ENCODE measurements at places on chromosomes 11 and 22.

DNA sequence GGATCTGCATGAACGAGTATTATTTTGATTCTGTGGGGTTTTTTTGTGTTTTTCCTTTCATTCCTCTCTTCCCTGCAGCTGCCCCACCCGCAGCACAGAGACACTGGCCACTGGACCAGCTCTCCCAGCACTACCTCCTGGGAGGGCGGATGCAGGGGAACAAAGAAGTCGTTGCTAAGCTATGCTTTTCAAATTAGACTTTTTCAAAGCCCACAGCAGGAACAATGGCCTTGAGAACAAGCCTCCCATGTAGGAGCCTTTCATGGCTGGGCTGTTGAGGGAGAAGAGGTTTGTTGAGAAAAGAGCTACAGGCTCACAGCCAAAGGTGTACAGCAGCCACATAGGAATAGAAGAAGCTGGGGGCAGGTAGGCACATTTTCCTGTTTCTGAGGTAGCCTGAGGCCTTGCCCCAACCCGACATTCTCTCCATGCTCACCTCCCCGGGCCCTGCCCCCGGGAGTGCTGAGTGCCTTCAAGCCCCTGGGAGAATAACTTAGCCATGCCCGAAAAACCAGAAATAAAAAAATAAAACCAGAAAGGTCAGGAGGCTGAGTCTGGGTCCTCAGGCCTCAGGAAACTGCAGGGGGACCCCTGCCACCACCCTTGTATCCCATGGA, 20.5 kb upstream of the SYT12 start:
- DNase-seq = no peak

DNA sequence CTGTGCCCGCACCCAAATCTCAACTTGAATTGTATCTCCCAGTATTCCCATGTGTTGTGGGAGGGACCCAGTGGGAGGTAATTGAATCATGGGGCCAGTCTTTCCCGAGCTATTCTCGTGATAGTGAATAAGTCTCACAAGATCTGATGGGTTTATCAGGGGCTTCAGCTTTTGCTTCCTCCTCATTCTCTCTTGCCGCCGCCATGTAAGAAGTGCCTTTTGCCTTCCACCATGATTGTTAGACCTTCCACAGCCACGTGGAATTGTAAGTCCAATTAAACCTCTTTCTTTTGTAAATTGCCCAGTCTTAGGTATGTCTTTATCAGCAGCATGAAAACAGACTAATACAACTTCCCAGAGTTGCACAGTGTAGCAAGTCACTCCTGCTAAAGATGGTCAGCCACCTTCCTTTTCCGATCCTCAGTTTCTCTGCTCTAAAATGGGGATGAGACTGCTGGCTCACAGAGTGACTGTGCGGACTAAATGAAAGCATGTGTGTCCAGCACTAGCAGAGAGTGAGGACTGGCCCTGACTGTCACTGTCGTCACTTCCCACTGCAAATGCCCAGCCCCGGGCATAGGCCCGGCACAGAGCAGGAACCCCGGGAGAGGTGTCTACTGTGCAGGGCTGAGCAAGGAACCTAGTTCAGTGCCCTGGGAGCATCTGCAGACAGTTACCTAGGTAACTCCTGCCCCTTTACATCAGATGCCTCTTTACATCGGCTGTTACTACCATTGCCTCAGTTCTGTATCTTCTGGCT, 9.5 kb downstream of the TSKU start:
- no peak for DNase-seq

GRCh38 chr22:26724414-26724813, 67.0 kb downstream of the MIAT start:
- DNase-seq = no peak

- DNase-seq = no peak
These were observed 49.7 kb downstream of the RPL27A start for GRCh38 chr11:8732324-8732670.

GRCh38 chr11:31939004-31939403, 127.9 kb upstream of the PAX6 start:
- no peak for DNase-seq

- DNase-seq = no peak
These were observed 5.5 kb downstream of the PKNOX2 start for GRCh38 chr11:125170001-125170509.

DNA sequence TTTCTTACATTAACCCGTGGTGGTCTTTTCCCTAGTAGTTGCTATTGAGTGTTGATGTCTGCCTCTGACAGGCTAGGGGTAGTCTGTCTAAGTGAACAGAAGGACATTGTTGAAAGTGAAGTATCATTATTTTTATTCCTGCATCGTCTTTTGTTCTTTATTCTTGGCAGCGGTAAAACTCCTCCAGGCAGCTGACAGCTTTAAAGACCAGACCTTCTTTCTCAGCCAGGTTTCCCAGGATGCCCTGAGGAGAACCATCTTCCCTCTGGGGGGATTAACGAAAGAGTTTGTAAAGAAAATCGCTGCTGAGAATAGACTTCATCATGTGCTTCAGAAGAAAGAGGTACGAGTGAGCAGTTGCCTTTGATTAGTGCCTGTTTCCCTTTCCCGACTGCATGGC, 14.6 kb downstream of the TRMU start:
- DNase-seq = no peak

GRCh38 chr11:18720091-18720807, 5.7 kb downstream of the IGSF22 start:
- DNase-seq = no peak

- no peak for DNase-seq
These were observed 15.8 kb upstream of the SLC36A4 start for GRCh38 chr11:93213622-93214021.

- no peak for DNase-seq
These were observed 6.4 kb upstream of the CDPF1 start for GRCh38 chr22:46256358-46256958.

DNA sequence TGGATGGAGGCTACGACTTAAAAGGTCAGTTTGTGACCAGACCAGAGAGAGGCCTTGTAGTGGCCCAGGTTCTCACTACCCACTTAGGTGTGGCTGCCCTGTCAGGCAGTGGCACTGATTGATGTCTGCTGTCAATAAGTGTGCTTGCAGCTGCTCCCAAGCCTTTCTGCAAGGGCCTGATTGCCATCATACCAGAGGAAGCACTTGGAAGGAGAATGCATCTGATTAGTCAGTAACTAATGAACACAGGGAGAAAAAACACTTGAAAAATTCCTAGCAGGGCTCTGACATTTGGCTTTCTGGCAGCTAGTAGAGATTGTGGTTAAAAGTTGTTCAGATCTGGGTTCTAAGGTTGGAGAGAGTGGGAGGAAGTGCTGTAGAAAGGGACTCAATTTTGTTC, 107.5 kb downstream of the NAV2 start:
- DNase-seq = no peak

DNA sequence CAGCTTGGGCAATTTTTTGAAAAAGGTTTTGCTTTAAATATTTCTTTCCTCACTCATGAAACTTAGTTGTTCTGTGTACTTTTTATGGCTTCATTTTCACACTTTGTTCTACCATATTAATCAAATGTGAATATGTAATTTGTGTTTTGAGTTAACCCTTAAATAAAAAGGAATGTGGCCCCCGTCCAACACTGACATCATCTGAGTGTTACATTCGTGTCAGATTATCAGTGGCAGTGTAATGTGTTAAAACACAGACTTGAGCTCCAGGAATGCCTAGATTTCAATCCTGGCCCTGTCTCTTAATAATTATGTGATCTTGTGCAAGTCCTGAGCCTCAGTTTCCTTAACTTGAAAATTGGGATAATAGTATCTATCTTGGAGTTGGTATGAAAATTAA, 5.6 kb downstream of the RTN3 start:
- DNase-seq = no peak

DNA sequence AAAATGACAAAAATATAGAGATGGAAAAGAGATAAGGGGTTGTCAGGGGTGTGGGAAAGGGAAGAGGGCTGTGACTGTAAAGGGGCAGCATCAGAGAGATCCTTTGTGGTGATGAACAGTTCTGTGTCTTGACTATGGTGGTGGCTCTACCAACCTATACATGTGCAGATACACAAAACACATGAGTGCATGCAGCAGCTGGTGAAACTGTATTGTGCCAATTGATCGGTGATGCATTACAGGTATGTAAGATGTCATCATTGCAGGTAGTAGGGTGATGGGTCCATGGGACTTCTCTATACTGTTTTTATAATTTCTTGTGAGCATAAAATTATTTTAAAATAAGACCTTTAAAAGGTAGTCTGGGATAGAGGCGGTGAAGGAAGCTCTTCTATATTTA, 24.1 kb upstream of the ZDHHC13 start:
- DNase-seq = no peak

DNA sequence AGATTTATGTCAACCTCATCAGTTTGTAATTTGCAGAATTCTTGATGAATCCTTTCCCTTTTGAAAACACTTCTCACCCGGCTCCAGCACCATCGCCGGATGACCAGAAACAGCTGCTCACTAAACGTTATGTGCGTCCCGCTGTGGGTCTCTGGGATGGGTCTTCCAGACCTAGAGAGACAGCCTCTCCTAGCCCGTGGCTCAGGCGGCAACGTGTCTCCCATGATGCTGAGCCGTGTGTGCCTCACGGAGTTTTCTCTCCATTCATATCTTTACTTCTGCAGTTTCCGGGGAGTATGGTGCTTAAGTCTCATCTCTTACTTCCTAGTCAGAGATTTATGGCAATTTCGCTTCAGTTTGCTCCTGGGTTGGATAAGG, 25.0 kb upstream of the ACR start:
- DNase-seq = no peak

DNA sequence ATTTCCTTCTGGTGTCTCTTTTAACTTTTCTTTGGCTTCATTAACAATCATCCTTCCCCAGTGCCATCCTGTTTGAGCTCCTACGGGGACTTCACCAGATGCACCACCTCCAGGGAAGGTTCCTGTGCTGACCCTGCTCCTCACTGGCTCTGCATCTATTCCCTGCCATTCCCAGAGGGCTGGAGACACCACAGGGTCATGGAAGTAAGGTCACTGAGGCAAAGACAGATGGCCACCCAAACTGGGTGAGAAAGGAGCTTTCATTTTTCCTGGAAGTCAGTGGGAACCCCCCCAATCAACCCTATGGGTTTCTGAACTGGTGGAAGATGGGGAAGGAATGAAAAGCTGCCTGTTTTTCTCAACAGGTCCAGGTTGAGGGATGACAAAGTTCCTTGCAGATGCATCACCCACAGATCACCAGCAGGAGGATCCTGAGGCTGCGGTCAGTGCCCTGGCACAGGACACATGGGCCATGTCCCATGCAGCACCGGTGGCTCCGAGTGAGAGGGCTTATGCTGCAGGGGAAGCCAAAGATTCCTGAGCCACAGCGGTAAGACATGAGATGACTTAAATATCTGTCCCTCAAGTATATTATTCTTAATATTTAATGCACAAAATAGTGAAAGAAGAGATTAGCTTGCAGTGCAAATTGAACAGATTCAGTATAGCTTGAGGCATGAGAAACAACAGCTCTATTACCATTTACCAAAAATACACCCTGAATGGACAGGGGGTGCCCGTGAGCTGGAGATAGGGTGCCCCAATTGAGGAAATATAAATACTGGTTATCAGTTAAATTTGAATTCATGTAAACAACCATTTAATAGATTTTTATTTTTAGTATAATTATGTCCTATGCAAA, 73.0 kb upstream of the VPREB1 start:
- no peak for DNase-seq

DNA sequence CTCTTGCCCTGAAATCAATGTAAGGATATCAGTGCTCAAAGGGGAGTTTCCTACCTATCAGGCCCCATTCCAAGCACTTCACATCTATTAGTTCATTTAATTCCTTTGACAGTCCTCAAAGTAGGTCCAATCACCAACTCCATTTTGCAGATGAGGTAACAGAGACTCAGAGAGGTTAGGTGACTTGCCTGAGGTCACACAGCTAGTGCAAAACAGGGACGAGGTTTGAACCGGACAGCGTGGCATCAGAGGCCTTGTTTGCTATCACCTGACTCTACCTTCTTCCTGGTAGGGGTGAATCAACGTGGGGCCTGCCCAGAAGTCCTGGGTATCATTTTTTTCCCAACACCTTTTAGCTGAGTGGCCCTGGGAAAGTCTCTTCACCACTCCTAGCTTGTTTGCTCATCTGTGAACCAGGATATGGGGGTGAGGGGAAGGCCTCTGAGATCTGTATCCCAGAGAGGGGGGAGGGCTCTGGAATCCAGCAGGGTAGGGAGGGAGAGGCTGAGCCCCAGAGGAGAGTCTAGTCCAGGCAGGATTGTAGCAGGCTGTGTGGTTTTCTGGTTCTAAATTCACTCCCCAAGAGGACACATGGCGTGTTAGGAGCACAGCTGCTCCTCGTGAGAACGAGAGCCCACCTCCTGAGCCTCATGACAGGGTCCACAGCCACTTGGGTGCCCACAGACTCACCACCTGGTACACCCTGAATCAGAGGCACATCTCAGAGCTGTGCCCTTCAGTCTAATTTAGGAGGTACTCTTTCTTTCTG, 174.7 kb downstream of the MN1 start:
- no peak for DNase-seq

DNA sequence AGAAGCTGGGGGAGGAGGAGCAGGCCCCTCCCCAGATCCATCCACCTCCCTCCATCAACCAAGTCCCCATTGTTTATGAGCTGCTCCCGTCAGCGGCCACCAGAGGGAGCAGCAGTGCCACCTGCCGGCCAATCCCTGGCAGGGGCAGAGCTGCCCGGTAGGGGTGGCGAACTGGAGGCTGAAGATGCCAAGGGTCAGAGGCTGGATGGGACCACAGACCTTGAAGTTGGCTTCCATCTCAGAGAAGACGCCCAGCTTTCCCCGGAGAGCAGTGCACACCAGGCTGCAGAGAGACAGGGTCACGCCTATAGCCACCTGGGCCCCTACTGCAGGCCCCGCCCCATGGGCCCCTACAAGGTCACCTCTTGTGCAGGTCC, 3.6 kb downstream of the FIBP start:
- peak; percentile 87 for DNase-seq

GRCh38 chr22:38028344-38029130, 28.7 kb upstream of the PICK1 start:
- no peak for DNase-seq

GRCh38 chr11:61874853-61875252, 16.5 kb downstream of the FADS3 start:
- no peak for DNase-seq

DNA sequence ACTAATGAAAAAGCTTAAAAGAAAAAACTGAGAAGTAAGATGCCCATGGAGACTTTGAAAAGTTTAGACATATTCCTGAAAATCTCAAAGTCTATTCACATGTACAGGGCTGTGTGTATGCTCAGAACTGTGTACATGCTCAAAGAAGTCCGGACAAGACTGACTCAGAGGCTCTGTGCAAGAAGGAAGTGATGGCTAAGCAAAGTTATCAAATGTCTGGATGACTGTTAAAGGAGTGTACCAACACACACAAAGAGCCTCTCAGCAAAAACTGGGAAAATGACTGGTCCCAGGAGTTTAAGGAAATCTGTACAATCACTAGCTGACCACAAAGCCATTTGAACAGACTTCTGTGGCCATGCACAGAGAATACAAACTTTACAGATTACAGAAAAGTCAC, 33.1 kb upstream of the ARHGAP32 start:
- DNase-seq = no peak
